ENCODE measurements at places on chromosomes 7 and 10. TPM values are rescaled to one million over a fixed set of nuclear protein-coding genes. Genes with fewer than 3 reads are reported as not detected.

DNA sequence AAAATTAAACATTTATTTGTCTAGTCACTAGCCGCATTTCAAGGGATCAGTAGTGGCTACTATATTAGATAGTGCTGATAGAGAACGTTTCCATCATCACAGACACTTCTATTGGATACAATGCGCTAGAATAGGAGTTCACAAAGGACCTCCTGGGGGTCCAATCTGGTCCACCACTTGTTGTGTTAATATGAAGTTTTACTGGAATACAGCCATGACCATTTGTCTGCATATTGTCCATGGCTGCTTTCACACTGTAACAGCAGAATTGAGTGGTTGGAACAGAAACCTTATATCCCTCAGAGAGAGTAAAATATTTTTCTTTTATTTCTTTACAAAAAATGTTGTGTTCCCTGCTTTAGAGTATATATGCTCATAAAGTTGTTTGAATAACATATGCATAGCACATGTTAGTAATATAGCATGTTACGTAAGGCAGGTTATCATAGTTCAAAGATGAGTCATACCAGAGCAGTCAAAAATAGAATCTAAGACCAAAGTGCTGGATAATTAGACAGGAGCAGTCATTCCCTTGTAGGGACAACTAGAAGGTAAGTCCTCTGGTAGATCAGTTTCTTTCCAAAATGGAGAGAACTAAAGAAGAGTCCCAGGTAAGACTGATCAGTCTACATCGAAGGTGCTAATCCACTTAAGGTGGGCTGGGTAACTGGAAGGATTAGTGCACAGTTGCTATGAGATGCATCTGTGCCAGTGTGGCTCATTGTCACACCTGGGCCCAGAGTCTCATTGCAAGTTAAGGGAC is 14.9 kb downstream of the BZW2 start:
- DNase-seq = no peak

DNA sequence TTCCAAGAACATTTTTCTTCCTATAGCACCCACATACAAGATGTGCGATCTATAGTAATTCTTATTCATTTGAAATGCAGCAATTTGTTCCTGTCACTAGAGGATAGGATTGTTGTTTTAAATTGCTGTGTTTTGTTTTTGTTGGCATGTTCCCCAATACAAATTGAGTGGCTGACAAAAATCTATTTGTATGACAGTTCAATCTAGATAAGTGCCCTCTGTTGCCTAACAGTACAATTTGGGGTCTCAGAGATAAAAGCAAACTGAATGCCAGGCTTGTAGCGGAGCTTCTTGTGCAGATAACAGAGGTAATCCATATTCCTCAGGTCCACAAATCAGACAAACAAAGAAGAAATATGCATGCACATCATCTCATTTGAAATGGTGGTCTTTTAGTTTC is 68.8 kb downstream of the VTI1A start:
- no peak for DNase-seq

The BMS1 gene
- 17.4 TPM for total RNA-seq

The LIPJ gene
- not detected for total RNA-seq
